HepG2 (cell line): ENCODE measurements at places on chromosomes 1 and 21.

DNA sequence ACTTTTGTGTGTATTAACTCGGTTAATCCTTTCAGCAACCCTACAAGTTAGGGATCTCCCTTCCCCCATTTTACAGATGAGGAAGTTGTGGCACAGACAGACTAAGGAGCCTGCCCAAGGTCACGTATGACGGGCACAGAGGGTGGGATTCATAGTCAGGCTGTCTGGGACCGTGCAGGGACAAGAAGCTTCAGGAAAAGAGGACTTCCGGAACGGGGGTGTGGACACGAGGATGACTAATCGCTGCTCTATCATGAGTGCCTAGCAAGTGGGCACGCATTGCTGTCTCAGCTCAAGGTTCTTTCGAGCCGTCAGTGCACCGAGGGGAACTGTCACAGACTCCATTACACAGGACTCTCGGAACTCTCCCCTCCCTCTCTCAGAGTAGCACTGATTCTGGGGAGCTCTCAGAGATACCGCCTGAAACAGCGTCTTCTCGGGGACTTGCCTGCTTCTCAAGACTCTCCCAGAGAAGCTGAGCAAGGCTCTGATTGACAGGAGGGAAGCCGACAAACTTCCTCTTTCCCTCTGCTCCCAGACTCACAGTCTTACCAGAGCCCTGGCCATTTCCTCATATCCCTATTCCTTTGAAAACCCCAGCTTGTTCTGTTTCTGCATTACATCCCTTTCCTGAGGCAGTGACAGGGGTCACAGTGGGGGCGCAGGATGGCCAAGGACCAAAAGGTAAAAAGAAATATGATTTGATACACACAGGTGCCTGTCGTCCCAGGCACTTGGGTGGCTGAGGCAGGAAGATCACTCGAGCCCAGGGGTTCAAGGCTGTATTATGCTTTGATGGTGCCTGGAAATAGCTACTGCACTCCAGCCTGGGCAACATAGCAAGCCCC is 14.4 kb downstream of the FHAD1 start:
- DNase-seq, result peak; percentile 68

- peak; percentile 79 for DNase-seq
These were observed 17.4 kb upstream of the PLEKHA6 start for GRCh38 chr1:204376919-204377799.

- DNase-seq, result no peak
These were observed 132.4 kb downstream of the ROR1 start for GRCh38 chr1:63906047-63906704.

DNA sequence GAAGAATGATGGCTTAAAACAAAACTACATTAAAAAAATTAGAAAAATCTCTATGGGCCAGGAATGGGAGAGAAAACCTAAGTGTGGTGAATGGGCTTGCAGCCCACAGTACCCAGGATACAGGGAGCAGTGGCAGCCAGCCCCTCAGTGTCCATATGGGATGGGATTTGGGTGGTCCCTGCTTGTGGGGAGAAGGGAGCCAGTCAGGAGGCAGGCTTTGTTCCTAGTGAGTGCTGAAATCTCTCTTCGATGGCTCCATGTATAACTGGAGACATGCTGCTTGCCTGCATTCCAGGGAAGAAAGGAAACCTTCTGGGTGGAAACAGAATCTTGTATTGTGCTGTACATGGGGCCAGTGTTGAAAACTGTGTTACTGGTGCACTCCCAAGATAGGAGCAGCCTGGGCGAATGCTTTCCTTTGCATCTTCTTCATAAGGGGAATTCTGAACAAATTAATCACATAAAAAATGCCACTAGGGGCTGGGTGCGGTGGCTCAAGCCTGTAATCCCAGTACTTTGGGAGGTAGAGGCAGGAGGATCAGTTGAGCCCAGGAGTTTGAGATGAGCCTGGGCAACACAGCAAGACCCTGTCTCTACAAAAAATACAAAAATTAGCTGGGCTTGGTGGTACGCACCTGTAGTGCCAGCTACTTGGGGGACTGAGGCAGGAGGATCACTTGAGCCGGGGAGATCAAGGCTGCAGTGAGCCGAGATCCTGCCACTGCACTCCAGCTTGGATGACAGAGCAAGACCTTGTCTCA is 36.0 kb downstream of the PTPRU start:
- DNase-seq, result no peak

DNA sequence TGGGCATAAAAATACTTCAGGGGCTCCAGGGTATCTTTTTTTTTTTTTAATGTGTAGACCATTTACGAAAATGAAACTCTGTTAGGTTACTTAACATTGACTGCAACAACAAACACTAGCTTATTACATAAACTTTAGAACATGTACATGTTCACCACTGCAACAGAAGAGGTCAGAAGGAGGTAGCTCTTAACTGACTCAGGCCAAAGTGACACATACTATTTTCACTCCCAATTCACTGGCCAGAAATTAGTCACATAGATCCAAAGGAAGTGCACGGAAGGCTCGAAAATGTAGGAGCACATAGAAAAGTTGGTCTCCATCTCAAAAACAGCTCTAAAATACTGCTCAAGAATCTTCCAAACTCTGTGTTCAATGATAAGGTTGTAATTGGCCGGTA is 107.2 kb downstream of the AKT3 start:
- DNase-seq, result no peak

- DNase-seq, result no peak
These were observed 1103.3 kb upstream of the B3GALT2 start for GRCh38 chr1:194289569-194290266.

- no peak for DNase-seq
These were observed 43.9 kb upstream of the C1orf174 start for GRCh38 chr1:3943806-3944577.

- peak; percentile 94 for DNase-seq
These were observed 29.5 kb downstream of the RUNX1 start for GRCh38 chr21:35019631-35020032.

DNA sequence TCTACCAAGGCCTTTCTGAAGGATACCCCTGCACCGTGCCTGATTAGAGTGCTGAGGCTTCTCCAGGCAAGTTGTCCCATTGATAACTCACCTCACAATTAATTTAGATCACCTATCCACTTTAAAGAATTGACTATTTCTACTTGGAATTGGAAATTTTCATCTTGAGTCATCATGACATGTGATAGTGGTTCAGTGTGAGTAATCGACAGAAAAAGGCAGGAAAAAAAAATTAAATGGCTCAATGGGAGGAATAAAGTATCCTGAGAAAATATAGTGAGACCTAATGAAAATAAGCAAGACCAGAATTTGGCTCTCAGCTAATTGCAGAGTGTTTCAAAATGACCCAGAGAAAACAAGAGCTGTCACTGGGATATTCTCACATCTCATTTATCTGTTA is 222.4 kb upstream of the C8B start:
- no peak for DNase-seq

DNA sequence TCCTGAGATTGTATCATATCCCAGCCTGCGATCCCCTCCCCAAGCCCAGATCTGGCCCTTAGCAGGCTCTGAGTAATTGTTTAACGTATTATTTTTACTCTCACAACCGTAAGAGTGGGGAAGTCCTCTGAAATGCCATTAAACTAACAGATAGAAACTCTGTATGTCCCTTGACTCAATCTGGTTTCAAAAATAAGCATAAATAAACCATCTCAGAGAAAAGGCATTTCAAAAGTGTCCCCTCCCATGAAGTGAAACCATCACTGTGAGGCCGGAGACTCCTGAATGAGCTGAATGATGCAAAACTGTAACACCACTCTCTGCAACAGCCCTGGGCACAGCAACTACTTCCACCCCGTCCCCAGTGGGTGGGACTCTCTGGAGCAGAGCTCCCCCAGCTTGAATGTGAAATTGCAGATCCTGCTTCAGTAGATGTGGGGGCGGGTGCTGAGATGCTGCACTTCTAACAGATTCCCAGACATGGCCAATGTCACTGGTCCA is 104.1 kb downstream of the SYF2 start:
- no peak for DNase-seq

DNA sequence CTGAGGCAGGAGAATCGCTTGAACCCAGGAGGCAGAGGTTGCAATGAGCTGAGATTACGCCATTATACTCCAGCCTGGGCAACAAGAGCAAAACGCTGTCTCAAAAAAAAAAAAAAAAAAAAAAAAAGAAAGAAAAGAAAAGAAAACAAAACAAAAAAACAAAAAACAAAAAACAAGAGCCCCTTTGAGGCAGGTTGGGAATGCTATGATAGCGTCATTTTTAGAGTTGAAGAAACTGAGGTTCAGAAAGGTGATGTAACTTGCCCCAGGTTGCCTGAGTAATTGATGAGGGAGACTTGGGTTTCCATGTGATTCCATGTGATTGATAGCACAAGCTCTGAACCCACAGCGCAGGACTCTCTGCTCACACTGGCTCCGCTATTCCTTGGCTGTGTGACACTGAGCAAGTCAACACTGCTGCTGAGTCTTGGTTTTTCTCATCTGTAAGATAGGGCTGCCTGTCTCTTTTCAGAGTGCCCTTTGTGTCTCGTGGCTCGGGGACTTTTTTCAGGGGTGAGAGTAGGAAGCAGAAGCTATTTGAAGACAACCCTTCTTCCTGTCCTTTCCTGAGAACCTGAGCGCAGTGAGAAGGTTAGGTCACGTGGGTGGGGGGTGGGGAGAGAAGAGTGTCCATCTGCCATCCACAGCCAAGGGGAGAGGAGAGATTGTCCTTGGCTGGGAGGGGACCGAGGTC is 2.5 kb downstream of the CNR2 start:
- DNase-seq, result no peak

DNA sequence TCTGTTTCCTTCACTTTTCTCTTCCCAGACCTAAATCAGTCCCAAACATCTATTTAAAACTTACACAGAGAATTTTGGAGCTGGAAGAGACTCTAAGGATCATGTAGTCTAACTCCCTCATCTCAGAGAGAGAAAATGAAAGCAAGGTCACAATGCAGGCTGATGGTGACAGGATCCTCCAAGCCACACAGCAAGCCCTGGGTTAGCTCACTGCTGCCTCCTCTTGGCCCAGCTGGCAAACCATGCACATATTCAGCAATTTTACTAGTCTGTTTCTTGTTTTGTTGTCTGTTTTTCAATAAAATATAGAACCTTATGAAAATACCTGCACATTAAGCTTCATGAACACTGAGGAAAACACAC is 27.7 kb upstream of the LY9 start:
- DNase-seq, result peak; percentile 29

DNA sequence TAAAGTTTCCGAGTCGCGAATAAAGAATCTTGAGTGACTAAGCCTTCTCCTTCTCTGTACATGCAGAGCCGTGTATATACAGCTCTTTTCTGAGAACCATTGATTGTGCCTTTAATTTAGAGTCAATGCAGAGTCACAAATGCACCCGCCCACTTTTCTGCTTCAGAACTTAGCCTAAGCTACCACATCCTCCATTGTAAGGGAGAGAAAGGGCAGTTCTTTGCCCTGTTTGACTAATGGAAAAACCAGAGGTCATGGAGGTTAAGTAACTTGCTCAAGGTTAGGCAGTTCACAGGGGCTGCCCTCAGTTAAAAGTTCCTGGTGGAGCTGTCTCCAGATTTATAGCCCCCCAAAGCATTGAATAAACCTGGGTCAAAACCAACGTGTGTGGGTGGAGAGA is 139.6 kb downstream of the TOMM20 start:
- peak; percentile 45 for DNase-seq

DNA sequence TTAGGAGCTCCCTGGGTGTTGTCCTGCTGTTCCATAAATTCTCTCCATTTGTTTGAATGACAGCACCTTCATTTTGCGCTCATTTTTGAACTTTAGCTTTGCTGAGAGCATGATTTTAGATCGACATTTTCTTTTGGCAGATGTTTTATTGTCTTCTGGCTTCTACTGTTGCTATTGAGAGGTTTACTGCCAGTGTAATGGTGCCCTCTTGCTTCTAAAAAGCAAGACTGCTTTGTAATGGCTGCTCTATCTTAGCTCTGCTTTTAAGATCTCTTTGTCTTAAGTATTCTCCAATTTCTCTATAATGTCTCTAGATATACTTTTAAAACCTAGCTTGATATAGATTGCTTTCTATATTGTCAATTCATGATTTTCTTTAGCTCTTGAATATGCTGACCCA is 27.8 kb downstream of the THEM4 start:
- DNase-seq, result no peak

DNA sequence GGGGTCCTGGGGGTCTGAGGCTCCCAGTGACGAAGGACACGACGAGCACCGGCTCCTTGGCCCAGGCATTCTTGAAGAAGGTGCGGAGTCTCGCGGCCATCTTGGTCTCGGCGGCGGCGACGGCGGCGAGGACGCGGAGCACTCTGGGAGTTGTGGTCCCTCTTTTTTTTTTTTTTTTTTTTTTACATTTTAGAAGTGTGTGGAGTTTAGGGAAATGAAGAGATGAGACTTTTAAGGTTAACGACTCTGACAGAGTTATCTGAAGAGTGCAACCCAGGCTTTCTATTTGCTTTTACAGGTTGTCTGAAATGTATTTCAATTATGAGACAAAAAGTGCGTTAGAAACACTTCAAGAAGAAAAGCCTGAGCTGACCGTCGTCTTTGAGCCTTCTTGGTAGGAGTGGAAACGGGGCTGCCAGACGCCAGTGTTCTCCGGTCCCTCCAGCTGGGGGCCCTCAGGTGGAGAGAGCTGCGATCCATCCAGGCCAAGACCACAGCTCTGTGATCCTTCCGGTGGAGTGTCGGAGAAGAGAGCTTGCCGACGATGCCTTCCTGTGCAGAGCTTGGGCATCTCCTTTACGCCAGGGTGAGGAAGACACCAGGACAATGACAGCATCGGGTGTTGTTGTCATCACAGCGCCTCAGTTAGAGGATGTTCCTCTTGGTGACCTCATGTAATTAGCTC is 9.7 kb downstream of the OR2B11 start:
- no peak for DNase-seq

- no peak for DNase-seq
These were observed 9.3 kb downstream of the CBR1 start for GRCh38 chr21:36079010-36079649.

GRCh38 chr1:192940658-192941057 is 118.5 kb downstream of the UCHL5 start:
- no peak for DNase-seq

DNA sequence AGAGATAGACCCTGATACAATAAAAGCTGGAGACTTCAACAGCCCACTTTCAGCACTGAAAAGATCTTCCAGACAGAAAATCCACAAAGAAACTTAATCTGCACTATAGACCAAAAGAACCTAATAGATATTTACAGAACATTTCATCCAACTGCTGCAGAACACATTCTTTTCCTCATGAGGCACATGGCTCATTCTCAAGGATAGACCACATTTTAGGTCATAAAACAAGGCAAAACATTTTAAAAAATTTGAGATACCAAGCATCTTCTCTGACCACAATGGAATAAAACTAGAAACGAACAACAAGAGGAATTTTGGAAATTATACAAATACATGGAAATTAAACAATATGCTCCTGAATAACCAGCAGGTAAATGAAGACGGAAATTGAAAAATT is 15.0 kb upstream of the IL20 start:
- no peak for DNase-seq

GRCh38 chr21:38955495-38955894 is 149.8 kb downstream of the ETS2 start:
- DNase-seq, result no peak

DNA sequence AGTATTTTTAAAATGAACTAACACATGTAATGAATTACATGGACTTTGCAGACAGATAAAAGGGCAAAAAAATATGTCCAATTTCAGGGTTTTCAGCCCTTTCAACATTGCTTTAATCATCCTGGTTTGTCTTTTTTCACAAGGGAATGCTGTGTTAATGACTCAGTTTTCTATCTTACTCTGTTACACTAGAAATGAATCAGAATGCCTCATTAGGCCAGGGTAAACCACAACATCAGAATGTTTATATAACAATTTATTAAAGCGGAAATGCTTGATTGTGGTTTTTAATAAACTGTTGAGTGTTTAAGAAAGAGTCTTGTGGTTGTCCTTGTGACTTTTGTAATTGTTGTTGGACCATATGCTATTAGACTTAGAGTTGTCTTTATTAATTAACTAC is 13.5 kb downstream of the GORAB start:
- no peak for DNase-seq

GRCh38 chr1:30419831-30420230 is 303.6 kb downstream of the MATN1 start:
- no peak for DNase-seq
